ENCODE measurements at places on chromosomes 7 and 10.
A peak's percentile ranks its signal among the peaks of the same experiment; 100 is the strongest.

DNA sequence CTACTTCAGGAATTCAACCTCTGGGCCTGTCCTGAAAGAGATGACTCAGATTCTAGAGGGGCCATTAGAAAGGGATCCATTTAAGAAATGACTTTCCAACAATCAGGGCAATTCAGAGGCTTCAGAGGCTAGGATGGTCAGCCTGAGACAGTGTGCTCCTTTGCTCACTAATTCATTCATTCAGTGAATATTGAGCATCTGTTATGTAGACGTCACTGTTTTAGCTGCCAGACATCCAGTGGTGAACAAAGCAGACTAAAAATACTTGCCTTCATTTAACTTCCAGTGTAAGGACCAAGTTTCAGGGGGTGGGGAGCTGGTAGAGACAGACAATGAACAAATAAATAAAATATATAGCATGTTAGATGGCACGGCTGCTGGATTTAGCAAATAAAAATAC, 1.6 kb downstream of the KIAA1217 start:
- no peak for DNase-seq

GRCh38 chr10:33330543-33331378, 3.7 kb downstream of the NRP1 start:
- DNase-seq: peak; percentile 51

GRCh38 chr10:133379152-133379800, at the start of gene PAOX:
TSS of gene PAOX (plus strand) at chr10:133379262. CDS start at chr10:133379317, 55 bp downstream.
- DNase-seq: no peak

DNA sequence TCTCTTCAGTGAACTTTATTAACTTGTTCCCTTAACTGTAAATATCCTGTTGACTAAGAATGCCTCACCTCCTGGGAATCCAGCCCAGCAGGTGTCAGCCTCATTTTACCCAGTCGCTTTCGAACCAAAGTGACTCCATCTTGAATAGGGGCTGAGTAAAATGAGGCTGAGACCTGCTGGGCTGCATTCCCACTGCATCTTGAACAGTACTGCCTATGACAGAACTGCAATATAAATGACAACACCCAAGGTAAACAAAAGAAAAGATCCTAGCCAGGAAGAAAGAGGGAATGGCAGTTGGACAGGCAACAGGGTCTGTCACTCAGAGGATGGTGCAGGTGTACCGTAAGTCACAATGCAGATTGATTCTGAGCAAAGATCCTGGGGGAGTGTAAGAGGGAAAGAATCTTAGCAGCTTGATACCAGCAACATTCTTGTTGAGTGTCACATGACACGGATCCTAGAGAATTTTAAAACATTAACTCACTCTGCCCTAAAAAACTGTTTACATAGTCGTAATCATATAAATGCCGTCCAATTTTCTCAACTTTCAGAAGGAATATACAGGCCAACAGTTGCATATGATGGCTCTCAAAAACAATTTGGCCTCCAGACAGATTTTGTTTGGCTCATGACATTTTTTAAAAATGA, 4.4 kb upstream of the FAM107B start:
- DNase-seq: no peak

DNA sequence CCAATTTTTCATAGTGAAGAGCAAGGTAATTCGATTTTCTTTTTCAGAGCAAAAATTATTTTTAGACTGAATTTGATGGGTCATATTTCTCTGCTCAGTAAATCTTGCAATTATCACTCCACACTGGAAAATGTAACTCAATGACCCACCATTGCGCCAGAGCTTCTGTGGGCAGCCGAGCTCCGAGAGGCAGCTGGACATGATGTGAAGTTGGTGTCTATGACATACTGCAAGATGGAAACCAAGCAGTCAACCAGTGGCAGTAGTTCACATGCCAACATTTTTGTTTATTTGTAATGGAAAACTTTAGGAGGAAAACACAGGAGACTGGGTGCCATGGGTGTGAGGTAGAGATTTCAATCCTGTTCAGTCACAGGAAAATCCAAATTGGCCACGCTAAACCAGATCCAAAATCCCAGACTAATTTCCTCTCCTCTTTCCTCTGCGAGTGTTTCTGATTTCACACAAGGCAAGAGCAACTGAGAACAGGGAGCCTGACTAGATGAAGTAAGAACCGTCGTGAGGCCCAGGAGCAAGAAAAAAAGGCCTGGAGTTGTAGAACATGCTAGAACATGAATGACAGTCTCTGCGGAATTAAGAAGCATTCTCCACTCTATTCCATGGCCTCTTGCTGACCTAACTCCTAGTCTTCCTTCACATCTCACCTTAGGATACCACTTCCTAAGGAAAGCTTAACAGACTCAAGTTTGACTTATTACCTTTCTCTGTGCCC, 39.3 kb downstream of the CALD1 start:
- DNase-seq: no peak

Data from activated naive CD8-positive, alpha-beta T cell treated with anti-CD3 and anti-CD28 coated beads, Interleukin-2, amount 50 U/mL, for 16 hours (primary cell).